ENCODE measurements at places on chromosomes 7 and 10. TPM values are rescaled to one million over a fixed set of nuclear protein-coding genes. Genes with fewer than 3 reads are reported as not detected.

DNA sequence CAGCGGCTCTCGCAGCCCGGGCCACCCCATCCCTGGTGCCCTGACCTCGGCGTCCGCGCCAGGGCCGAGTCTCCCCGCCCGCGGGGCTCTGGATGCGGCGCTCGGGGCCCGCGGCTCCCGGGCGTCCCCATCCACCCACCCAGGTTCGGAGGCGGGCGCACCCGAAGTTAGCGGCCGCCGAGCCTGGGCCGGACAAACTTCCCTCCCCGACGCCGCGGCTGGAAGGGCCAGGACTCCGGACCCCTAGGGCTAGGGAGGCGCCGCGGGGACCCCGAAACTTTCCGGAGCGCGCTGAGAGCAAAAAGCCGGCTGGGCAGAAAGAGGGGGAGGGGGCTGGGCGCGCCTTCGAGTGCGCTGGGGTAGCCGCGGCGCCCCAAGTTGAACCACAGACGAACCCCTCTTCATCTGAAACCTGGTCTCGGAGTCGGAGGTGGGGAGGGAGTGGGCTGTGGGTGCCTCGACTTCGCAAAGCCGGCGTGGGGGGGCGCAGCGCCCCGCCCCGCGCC, 3.7 kb upstream of the ELFN1 start:
- peak; percentile 43 for DNase-seq

Gene TUBAL3
- not detected for total RNA-seq

Gene SAP25
- 54.3 TPM for total RNA-seq

Gene JAKMIP3
- total RNA-seq, result 0.17 TPM

Gene CCDC172
- not detected for total RNA-seq

Gene GOLGA7B
- total RNA-seq, result 10.8 TPM

- DNase-seq, result no peak
These were observed 241.3 kb downstream of the FANK1 start for GRCh38 chr10:126137562-126138221.
